ENCODE measurements at places on chromosomes 13 and 19.

DNA sequence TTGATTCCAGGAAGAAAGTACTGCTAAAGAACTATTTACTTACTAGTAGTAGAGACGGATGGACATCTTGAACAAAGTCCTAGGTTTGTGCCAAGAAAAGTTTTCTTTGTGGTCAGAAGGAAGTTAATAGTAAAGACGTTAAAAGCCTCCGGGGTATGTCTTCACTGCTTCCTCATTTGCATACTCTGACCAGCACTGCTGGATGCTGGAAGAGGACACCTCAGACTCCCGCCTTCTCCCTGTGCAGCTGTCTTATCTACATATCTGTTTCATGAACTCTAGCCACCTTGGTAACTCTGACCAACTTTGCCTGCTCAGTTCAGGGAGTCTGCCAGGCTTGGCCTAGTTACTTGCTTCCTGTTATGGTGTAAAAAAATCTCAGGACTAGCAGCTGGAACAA, 1109.1 kb upstream of the MIR17HG start:
- DNase-seq = no peak

- DNase-seq = peak; percentile 20
Observed at GRCh38 chr19:3698974-3699740, 1.1 kb downstream of the PIP5K1C start.

DNA sequence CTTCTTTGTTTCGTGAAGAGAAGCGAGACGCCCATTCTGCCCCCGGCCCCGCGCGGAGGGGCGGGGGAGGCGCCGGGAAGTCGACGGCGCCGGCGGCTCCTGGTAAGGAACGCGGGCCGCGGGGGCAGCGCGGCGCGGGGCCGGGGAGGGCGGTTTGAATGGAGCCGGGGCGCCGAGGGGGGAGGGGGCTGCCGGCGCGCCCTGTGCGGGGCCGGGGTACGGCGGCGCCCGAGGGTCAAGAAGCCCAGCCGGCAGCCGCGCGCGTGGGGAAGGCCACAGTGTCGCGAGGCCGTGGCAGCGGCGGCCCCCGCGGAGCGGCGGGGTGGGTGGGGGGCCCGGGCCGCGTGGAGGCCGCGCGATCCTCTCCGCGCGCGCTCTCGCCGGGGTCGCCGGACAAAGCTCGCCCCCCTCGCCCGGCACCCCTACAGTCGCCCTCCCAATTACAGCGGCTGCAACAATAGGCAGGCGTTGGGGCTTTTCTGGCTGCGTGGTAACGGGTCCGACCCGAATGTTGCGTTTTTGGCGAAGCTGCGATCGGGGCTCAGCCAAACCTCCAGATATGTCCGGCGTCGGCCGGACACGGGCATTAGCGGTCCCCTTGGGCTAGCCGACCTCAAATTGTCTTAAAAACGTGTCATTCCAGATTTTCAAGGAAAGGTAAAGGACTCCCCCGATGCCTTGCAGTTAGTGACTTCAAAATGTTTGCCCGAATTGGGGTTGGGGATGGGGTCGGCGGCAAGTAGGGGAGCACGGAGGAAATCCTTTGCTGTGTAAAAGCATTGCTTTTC, 437 bp downstream of the SMARCA4 start:
- no peak for DNase-seq

DNA sequence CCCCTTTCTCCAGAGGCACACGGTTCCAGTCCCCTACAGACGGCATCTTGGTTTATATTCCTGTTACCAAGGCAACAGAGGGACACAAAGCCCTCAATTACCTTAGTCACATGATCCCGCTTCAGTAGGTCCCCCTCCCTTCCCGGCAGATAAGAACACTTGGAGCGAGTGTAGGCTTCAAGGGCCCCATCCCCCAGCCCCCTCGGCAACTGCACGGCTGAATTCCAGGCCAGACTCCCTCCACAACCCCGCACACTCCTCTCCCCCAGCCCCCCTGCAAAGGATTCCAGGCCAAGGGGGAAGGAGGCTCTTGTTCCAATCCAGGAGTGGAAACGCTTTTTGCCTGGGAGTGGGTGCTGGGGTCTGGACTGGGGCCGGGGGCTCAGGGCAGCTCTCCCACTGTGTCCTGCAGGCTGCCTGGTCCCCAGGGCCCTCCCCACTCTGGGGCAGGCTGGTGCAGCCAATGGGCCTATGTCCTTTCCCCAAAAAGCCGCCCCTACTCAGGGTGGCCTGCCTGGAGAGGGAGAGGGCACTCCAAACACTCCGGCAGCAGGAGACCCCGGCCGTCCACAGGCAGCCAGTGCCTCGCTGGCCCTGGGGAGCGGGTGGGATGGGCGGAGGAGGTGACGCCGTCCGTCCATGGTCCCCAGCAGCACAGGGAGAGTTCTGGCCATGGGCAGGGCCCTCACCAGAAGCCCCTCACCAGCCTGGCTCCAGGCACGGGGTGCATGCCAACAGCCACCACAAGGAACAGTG, 62.6 kb downstream of the MLLT1 start:
- no peak for DNase-seq

DNA sequence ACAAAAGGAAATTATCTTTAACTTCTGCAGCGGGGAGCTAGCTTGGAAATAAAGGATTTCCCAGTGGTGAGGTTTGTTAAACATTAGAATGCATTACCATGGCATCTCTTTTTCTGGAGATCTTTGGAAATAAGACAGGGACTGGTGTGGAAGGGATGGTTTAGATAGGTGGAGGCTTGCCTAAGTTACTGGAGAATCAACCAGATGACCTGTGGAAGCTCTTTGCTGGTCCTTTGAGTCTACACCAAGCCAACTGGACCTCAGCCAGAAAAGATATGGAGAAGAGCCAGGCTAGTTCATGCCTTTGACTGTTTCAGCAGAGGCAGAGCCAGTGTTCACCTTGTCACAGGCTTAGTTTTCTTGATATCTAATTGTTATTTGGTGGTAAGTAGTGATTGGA, 134.7 kb downstream of the KCNRG start:
- no peak for DNase-seq

DNA sequence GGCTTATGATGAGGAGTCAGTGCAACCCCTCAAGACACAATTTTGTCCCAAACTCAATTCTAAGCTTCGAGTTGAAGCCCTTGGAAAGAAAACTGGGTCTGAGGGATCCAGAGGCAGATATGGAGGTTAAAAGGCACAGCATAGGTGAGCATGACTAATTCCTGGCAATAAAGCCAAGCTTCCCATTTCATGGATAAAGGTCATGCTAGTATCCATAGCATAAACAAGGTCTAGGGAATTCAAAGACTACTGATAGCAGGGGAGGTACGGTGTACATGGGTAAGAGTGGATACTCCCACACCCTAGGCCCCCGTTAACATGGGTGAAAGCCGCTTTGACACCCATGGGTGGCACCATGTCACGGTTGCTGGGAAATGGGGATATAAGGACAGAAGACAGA, 24.0 kb downstream of the MED4 start:
- no peak for DNase-seq
